ENCODE measurements at places on chromosomes 7 and 10. TPM values are rescaled to one million over a fixed set of nuclear protein-coding genes. Genes with fewer than 3 reads are reported as not detected.

GRCh38 chr10:49090696-49091380 lies 24.5 kb downstream of the VSTM4 start:
- DNase-seq: no peak

DNA sequence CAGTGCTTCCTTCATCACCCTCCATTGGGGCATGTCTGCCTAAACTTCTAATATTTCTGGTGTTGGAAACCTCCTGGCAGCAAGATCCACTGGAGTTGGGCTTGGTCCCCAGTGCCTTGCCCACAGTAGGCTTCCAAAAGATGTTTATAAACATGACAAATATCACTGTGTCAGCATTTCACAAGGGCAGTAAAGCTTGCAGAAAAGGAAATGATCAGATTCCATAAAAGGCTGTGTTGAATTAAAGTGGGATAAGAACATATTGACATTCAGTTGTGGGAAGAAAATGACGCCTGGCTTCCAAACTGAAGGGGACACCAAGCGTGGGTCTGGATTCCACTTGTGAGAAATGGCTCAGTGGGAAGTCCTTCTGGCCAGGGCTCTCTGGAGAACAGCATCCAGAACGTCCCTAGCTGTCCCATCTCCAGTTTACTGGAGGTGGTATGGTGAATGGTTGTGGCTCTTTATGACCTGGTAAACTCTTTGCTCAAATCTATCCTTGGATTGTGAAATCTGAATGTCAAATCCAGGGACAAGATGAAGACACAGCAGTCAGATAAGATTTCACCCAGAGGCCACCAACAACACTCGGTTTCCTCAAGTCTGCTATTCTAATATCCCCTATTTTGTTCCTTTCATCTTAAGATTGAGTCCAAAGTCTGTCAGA lies 287.2 kb downstream of the TNS3 start:
- no peak for DNase-seq

COBL gene
- 2.2 TPM for total RNA-seq

GRCh38 chr7:2173189-2173827 lies 59.4 kb downstream of the MAD1L1 start:
- no peak for DNase-seq

DNA sequence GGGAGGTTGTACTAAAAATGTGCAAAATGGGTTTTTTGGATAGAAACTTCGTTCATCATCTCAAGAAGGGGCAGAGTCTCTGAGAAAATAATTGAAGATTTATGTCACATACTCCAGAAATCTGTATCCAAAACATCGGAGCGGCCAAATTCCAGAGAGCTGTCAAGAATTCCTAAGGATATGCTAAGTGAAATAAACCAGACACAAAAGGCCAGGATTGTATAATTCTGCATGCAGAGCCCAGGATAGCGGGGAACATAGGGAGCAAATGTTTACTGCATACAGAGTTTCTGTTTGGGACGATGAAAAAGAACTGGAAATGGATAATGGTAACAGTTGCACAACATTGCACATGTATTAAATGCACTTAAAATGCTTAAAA lies 224.2 kb upstream of the AUTS2 start:
- DNase-seq: no peak

- DNase-seq: no peak
Measured at GRCh38 chr10:49141541-49142332, 7.9 kb upstream of the FAM170B start.

DNA sequence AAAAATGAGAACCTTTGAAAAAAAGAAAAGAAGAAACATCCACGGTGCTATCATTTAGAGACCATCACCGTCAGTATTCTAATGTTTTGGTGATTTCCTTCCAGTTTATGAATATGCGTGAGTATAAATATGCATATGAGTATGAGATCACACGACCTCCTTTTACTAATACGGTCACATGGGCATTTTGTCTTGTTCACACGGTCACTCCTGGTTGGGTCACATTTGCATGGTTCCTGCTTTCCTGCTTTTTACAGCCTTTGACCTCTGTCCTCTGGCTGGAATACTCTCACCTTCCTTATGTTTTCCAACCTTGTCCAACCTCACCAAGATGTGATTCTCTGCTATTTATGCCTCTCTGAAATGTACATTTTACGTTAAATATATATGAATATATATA lies 25.3 kb upstream of the LMTK2 start:
- DNase-seq: no peak

GRCh38 chr7:107999779-108000560 lies 3.0 kb downstream of the LAMB1 start:
- no peak for DNase-seq

DNA sequence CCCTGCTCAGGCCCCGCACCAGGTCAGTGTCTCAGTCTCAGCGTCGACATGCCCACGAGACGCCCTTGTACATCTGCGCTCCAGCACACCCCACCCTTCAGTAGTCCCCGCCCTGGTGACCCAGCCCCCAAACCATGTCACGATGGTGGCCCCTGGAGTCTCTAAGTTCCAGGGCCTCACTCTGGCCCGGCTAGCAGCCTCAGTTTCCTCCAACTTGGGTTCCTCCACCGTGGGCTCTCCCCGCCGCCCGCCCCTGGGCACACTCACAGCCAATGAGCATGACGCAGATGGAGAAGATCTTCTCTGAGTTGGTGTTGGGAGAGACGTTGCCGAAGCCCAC lies 27.0 kb downstream of the KCNH2 start:
- DNase-seq: no peak

DNA sequence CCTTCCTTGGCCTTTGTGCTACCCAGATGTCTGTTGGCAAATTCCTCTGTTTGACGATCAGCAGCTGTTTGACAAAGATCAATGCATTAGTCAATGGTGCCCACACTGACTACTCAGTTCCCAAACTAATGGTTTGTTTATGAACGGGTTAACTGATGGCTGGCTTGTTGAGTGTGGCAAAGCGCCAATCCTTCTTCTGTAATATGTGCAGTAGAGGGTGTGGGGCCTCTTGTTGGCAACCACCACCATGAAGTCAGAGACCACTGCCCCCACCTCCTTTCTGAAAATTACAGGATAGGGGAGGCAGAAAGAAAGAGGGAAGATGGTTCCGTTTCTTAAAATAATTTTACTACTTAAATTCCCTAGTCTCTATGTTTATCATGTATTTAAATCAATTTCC lies 2.6 kb upstream of the PLCE1 start:
- no peak for DNase-seq

GRCh38 chr7:4472728-4473127 lies 209.4 kb upstream of the FOXK1 start:
- DNase-seq: no peak

CNPY1 gene
- total RNA-seq: not detected

AOC1 gene
- not detected for total RNA-seq

- DNase-seq: no peak
Measured at GRCh38 chr7:22442882-22443369, 57.1 kb downstream of the STEAP1B start.

DNA sequence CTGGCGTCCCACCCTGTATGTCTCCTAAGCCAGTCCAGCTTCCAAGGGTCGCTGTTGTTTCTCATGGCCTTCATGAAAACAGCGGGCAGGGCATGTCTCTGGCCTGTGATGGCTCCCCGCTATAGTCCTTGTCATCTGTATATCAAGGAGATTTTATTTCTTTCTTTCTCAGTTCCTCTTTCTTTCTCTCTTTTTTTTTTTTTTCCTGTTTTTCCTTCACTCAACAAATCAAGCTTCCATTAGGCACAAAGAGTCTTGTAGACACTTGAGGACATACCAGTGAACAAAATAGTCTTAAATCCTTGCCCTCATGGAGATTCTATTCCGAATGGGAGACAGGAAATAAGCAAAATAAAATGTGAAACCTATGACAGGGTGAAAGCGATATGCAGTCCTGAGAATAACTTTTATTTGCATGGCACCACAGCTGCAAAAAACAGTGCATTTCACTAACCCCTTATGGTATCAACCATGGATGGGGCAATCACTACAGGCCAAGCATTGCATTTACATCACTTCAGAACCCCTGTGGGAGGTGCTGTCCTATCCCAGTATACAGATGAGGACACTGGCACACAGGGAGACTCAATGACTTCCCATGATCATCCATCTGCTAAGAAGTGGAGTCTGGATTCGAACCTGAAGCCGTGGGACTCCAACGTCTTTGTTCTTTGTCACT lies 50.7 kb downstream of the SYPL1 start:
- DNase-seq: no peak

DNA sequence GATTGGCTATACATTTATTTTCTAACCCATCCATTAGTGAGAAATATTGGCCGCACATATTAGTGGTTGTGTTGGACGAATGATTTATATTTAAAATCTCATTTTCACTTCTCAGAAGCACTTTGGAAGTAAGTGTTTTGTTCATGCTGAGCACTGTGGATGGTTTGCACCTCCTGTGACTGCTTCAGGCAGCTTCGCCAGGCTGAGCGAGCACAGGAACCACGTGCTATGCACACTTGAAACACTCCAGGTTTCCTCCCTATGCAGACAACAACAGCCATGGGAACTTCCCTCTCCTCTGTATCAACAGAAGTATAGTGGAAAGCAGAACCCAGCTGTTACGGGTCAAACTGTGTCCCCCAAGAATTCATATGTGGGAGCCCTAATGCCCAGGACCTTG lies 67.3 kb upstream of the WDR11 start:
- DNase-seq: no peak

NPY4R2 gene
- total RNA-seq: not detected

POMZP3 gene
- 7.2 TPM for total RNA-seq

GRCh38 chr10:8365935-8366911 lies 311.7 kb downstream of the GATA3 start:
- no peak for DNase-seq

VAX1 gene
- total RNA-seq: not detected
